Left ventricle myocardium superior (tissue), 1 donor: ENCODE measurements at places on chromosomes 13 and 19. TPM values are rescaled to one million over a fixed set of nuclear protein-coding genes. Genes with fewer than 3 reads are reported as not detected.

DNA sequence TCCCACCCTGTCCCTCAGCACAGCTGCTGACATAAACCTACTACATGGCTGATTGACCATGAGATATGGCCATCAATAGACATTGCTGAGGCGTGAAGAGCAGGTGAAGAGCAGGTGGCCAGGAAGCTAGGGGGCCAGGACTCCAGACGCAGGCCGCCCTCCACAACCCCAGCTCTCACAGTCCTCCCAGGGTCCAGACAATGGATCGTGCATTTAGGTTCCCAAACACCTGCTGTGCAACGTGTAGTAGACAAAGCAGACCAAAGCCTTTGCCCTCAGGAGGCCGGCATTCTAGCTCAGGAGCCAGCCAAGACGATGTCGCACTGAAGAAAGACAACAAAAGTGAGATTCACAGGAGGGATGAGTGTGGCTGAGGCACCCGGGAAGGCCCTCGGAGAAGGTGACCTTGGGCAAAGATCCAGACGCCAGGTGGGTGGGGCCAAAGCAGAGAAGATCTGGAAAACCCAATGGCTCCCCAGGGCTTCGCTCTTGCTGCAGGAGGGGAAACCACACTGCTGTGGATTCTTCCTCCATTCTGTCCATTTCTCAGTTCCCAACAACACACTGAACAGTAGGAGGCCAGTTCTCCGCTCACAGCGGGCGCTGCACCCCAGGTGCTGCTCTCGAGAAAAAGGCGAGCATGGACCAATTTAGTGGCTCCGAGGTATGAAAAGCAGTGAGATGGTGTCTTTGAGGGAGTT, 1.4 kb downstream of the FFAR1 start:
- DNase-seq, result no peak

The KHSRP gene
- total RNA-seq, result 103 TPM

GRCh38 chr19:29781386-29782259, 30.2 kb upstream of the CCNE1 start:
- DNase-seq, result no peak

- DNase-seq, result no peak
These were observed 12.4 kb downstream of the TTC9B start for GRCh38 chr19:40205760-40206159.

The KLK2 gene
- not detected for total RNA-seq

The CD37 gene
- 6.5 TPM for total RNA-seq

The IL4I1 gene
- not detected for total RNA-seq

The ZNF837 gene
- total RNA-seq, result 0.37 TPM

- no peak for DNase-seq
These were observed 13.4 kb downstream of the ITGBL1 start for GRCh38 chr13:101465877-101466276.

- DNase-seq, result no peak
These were observed 26.5 kb downstream of the ARHGAP35 start for GRCh38 chr19:46887240-46887782.

DNA sequence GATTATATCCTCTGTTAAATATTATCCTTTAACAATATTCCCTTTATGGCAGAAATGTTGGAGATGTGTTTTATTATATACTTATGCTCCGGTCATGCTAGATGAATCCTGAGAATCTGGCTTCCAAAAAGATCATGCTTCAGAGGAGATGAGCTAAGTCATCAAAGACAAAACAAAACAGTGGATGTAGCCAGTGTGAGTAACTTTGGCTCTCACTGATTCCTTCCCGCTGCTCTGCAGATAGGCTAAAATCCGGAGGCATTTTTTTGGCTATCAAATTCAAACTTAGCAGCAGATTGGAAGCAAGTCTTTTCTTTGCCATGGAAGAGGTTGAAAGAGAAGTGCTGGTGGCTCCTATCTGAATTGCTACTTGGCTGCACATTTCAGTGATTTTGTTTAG, 295.9 kb downstream of the GPC6 start:
- DNase-seq, result no peak

The N4BP2L1 gene
- 3.9 TPM for total RNA-seq

DNA sequence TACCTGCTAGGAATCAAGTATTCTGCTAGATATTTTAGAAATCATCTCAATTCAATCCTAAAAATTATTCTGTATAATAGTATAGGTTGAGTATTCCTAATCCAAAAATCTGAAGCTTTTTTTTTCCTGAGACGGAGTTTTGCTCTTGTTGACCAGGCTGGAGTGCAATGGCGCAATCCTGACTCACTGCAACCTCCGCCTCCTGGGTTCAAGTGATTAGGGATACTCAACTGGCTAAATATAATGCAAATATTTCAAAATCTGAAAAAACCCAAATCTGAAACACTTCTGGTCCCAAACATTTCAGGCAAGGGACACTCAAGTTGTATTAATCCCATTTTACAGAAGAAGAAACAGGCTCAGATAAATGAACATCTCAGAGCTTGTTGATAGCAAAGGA, 17.2 kb upstream of the USPL1 start:
- no peak for DNase-seq
